Right hindlimb (tissue), 1 donor: ENCODE measurements at places on chromosomes 16 and 17.

DNA sequence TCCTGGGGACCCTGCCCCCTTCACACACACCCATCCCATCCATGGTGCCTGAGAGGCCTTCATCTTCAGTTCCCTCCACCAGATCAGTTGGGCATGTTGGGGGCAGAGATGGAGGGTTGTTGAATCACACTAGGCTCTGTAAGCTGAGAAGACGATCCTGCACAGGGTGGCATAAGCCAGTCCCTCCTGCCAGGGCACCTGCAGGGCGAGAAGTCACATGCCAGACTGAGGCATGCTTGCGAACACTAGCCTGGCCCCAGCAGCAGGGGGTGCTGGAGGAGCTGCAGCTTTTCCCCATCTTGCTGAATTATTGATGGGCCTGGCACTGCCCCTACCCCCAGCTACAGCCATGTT is 6.1 kb upstream of the TBX2 start:
- DNase-seq, result no peak

- peak; percentile 0 for DNase-seq
These were observed 88.9 kb downstream of the C16orf78 start for GRCh38 chr16:49462362-49462988.

- no peak for DNase-seq
These were observed 668.9 kb downstream of the MAF start for GRCh38 chr16:78931678-78932077.

DNA sequence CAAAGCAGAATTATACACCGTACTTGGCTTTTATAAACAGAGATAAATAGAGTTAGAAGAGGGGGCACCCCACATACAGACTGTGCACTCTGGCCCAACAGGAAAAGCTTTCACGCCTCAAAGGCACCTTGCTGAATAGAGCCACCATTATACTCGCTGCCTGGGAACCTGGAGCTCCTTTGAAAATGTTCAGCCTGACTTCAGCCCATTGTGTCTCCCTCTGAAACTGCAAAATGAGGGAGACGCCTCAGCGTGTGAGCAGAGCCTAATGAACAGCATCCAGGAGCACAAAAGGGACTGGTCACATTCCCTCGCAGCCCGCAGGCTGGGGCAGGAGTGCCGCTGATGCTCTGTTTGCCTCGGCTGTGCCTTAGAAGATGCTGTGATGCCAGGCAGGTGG is 46.3 kb downstream of the ABCC12 start:
- no peak for DNase-seq

- no peak for DNase-seq
These were observed 20.0 kb upstream of the SLC35G3 start for GRCh38 chr17:35214192-35214591.

DNA sequence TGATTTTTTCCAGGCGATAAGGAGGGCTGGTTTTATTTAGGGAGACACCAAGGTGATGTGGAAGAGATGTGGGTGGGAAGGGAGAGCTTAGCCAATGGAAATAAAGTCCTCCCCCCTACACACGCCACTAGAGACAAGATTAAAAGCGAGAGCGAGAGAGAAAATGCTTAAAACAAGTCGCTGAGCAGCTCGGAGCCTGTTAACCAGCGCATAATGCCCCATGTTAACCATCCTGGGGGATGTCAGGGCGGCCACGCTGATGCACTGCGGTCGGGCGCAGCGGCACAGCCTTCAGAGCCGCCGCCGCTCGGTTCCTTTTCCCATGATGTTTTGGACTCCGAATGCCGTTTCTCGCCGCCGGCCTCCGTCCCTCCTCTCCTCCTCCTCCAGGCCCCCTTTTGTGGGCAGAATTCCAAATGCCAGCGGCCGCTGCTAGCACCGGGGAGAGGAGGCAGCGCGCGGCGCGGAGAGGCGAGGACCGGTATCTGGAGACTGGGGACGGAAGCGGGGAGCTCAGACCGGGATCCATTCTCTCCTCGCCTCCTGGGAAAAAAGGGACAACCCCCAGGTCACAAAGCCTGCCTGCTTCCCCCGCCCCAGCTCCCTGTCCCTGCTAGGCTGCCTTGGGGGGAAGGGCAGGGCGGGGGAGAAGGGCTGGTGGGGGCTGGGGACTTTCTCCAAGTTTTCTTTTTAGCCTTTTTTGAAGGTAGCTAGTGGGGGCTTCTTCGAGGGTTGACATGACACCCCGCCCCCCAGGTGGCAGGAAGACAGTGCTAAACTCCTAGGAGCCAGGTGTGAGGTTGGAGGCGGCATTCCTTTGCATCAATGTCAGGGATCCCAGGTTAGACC is 98.1 kb upstream of the CCL2 start:
- peak; percentile 48 for DNase-seq

DNA sequence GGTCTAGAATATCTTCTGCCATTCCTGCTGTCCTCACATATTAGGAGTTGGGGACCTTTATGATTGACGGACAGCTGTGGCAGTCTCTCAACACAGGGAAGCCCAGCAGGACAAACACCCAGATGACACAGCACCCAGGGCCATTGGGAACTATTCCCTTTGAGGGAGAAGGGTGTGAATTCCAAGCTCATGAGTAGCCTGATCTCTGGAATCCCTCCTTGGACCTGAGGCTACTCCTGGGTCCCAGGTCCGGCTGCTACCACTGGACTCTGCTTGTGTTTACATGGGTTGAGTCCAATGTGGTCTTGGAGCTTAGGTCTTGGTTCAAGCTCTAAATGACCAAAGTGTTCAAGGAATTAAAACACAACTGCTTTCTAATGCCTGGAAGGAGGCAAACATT is 78.9 kb downstream of the SLC6A2 start:
- DNase-seq, result no peak

DNA sequence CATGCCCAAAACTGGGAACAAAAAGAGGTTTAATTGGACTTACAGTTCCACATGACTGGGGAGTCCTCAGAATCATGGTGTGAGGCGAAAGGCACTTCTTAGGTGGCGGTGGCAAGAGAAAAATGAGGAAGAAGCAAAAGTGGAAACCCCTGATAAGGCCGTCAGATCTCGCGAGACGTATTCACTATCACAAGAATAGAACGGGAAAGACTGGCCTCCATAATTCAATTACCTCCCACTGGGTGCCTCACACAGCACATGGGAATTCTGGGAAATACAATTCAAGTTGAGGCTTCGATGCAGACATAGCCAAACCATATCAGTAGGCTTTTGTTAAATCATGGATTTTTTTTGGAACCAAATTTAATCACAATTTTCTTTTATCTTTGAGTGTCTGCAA is 24.4 kb downstream of the RBL2 start:
- no peak for DNase-seq

DNA sequence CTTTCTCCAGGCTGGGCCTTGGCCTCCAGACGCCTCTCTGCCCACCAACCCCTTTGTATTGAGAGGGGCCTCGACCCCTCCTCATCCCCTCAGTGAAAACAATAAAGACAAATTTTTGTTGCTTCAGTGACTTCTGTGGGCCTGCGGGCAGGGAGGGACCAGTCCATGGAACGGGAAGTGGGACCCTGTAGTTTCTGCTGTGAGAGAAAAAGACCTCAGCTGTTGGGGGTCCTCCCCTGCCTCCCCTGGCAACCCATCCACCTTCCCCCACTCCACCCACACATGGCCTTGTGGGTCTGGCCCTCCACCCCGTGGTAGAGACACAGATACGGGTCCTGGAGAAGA is 3.5 kb downstream of the PPY start:
- DNase-seq, result no peak
